GM12891 (cell line): ENCODE measurements at places on chromosomes 12 and 14.

GRCh38 chr14:99853206-99853605 lies 60.0 kb downstream of the EML1 start:
- no peak for DNase-seq

GRCh38 chr14:29806124-29806517 lies 121.5 kb downstream of the PRKD1 start:
- DNase-seq: no peak

GRCh38 chr12:32252199-32253073 lies 145.8 kb downstream of the BICD1 start:
- no peak for DNase-seq

DNA sequence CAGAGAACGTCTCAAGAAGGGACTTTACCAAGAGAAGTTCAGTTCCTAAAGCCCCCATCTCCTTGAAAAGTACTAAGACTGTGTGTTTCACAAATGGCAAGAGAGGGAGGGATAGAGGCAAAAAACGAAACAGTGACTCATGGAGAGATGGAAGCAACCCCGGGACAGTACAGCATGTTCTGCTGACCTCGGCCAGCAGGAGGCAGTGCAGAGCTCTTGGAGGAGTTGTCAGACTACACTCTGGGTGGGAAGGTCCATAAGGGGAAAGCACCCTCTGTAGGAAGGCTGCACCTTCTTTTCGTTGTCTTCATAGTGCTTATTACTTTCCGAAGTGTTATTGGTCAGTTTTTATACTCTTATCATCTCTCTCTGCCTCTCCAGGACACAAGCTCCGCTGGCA lies 525.2 kb upstream of the CCDC196 start:
- peak; percentile 31 for DNase-seq

DNA sequence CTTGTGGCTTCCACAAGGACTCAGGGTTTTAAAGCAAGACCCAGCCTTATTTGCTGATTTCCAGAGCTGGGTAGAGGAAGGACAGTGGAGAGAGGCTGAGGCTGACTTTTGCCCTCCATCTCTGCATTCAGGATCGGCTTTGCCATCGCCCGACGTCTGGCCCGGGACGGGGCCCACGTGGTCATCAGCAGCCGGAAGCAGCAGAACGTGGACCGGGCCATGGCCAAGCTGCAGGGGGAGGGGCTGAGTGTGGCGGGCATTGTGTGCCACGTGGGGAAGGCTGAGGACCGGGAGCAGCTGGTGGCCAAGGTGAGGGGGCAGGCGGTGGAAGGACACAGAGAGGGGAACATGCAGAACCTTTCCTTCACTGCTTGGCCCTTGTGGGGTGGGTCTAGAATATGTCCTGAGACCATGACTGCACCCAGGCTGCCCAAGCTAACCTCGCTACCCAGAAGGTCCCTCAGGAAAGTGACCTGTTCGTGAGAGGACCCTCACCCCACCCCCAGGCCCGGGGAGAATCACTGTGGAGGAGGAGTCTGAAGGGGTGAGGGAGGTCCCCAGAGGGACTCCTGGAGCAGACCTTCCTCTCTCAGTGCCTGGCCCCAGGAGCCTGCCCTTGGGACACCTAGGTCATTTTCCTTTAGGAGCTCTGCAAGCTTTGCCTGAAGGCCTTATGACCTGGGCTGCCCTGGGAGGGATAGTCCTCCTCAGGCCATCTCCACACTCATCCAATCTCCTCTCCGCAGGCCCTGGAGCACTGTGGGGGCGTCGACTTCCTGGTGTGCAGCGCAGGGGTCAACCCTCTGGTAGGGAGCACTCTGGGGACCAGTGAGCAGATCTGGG lies 3.1 kb downstream of the DHRS2 start:
- no peak for DNase-seq

DNA sequence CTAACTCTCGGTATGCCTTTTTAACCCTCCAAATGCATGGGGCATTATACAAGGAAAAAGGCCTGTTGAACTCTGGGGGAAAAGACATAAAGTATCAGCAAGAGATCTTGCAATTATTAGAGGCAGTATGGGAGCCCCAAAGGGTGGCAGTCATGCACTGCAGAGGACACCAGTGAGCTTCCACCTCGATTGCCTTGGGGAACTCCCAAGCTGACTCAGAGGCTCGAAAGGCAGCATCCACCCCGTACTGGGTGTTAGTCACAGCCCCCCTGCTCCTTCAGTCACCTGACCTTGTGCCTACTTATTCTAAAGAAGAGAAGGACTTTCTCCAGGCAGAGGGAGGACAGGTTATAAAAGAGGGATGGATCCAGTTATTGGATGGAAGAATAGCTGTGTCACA lies 781.4 kb upstream of the TMEM132C start:
- no peak for DNase-seq

DNA sequence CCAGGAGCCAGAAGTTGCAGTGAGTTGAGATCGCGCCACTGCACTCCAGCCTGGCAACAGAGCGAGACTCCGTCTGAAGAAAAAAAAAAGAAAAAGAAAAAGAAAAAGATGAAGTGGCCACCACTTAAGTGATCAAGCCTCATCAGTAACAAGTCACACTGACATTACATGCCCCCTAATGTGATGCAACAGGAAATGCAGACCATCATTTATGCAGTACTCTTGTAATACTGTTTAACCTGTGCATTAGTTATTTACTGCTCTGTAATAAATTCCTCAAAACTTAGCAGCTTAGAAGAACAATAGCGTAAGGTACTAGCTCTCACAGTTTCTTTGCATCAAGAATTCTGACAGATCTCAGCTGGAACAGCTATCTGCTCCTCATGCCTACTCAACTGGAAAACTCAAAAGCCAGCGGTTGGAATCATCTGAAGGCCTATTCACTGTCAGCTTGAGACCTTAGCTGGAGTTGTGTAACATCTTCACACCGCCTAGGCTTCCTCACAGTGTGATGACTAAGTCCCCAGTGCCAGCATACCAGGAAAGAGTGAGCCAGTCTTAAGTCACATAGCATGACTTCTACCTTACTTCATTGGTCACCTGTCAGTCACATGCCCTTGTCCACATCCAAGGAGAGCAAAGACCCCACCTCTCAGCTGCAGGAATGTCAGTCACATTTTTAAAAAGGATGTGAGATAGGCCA lies 31.5 kb downstream of the EPS8 start:
- DNase-seq: no peak

- DNase-seq: no peak
Observed at GRCh38 chr14:77659831-77660230, 43.4 kb upstream of the SPTLC2 start.

- DNase-seq: no peak
Observed at GRCh38 chr14:38201137-38201828, 6.4 kb upstream of the SSTR1 start.

GRCh38 chr12:42217656-42218055 lies 20.4 kb downstream of the YAF2 start:
- no peak for DNase-seq

GRCh38 chr14:60356386-60356785 lies 107.4 kb downstream of the PPM1A start:
- DNase-seq: no peak

DNA sequence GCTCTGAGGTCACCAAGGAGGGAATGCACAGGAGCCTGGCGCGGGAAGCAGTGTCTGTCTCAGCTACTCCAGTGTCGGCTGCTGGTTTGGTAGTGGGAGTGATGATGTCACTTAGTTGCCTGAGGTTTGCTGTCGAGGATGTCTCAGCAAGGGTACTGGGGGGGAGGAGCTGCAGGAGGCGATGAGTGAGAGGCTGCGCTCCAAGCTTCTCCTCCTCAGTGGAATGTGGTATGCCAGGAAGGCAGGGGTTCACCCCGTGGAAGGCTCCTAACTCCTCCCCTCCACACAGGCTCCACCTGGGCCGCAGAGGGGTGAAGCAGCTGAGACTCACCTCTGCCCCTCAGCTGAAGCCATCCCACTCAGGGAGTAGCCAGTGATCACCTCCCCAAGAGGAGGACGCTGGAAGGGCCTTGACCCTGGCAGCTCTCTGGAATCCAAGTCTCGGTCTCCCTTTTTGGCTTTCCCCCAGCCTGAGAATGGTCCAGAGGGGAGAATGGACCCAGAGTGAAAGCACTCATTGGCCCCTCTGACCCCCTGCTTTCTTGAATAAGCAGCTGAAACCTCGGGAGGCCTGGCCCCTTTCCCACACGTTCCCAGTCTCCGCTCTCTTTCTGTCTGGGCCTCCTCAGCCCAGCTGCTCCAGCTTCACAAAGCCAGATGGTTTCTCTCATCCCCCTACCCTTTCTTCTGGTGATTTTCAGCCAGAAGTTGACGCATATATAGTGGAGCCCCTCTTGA lies 178.9 kb upstream of the FKBP4 start:
- no peak for DNase-seq

GRCh38 chr14:72943876-72944430 lies 17.7 kb downstream of the DCAF4 start:
- DNase-seq: no peak

GRCh38 chr14:22472935-22473854 lies 115.8 kb downstream of the DAD1 start:
- DNase-seq: peak; percentile 42

DNA sequence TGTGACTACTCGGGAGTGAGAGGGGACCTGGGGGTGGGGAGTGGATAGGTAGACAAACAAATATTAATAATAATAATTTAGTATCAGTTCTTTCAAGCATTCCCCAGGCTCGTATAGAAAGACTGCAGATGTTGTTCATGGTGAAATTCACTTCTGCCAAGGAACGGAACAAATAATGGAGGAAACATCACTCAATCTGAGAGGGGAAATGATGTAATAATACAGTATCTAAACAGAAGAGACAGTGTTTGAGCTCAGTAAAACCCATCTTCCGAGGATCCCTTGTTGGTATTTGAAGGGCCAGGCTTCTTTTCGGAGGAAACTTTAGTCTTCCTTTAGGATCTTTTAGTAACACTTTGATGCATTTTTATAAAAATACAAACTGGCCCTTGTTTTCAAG lies 114.2 kb downstream of the KCNK10 start:
- no peak for DNase-seq

DNA sequence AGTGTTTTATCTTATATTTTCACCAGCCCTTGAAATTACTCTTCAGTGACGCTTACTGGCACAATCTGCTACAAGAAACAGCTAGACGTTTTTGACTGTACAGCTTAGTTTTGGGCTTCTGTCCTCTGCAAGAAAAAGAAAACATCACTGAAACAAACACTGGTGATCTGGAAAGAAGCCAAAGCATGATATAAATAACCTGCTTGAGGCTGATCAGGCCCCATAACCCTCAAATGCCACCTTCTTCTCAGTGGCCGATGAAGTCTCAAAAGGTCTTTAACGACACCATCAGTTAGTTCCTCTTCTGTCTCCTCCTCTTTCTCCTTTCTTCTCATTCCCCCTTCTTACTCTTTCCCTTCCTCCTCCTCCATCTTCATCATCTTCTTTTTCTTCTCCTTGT lies 942.3 kb upstream of the TMEM132C start:
- DNase-seq: no peak

DNA sequence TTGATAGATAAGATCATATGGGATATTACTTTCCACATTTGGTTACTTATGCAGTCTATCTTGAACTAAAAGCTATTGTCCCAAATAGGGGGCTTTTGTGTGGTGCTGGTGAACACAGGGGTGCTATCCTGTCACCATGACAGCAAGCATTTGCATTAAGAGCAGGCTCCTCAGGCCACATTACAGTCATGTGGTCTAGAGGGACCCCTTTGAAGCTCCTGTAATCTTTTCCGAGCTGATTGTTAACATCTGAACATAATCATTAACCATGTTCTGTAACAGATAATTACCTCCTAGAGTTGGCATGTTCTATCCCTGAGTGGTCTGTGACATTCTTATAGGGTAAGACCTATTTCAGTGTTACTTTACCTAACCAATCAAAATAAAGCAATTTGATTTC lies 178.8 kb downstream of the KTN1 start:
- no peak for DNase-seq

DNA sequence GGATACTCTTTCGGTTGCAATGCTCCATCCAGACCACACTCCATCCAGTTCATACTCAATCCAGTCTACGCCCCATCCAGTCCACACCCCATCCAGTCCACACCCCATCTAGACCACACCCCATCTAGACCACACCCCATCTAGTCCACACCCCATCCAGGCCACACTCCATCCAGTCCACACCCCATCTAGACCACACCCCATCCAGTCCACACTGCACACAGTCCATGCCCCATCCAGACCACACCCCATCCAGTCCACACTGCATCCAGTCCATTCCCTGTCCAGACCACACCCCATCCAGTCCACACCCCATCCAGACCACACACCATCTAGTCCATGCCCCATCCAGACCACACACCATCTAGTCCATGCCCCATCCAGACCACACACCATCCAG lies 116.0 kb upstream of the RTL1 start:
- no peak for DNase-seq

DNA sequence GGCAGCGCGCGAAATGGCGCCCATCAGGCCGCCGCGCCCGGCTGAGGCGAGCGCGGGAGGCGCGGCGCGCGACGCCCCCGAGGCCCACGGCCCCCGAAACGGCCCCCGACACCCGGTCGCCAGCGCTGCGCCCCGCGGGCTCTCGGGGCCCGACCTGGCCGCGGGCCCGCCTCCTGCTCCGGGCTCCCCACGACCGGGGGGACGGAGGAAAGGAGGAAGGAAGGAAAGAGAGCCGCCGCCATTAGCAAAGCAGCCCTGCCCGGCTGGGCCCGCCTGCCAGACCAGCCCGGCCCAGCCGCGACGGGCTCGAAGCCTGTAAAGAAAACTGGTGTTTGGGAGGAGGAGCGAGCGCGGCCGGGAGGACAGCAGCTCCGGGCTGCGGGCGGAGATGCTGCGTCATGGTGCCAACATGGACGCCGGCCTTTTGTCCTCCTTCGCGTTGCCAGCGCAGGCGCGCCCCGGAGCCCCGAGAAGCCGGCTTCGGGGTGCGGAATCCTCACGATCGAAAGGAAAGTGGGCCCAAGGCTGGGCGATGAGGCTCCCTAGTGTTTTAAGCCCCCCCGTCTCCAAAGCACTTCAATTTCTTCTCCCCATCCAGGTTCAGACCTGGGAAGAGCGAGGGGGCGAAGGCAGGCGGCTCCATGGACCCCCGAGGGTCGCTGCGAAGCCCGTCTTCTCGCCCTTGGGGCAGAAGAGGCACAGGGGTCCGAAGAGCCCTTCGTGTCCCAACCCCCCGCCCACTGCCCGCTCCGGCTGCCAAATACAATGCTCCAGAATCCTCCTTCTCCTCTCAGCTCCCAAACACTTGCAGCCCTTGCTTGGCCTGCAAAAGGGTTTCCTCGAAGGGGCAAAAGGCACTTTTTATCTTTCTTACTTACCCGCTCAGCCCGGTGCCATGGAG lies 2.9 kb upstream of the SETD1B start:
- no peak for DNase-seq

- no peak for DNase-seq
Observed at GRCh38 chr12:40312196-40312595, 87.4 kb downstream of the LRRK2 start.
